ENCODE measurements at places on chromosomes 6 and 20. TPM values are rescaled to one million over a fixed set of nuclear protein-coding genes. Genes with fewer than 3 reads are reported as not detected.

The PNLDC1 gene
- total RNA-seq = not detected

The CRISP2 gene
- under 0.01 TPM for total RNA-seq

The KCNQ2 gene
- total RNA-seq = not detected

The POM121L2 gene
- total RNA-seq = not detected

The DDX43 gene
- 0.16 TPM for total RNA-seq

The KHDC1L gene
- 0.33 TPM for total RNA-seq

The HCRTR2 gene
- not detected for total RNA-seq

Measured in mesangial cell (primary cell).